ENCODE measurements at places on chromosomes 1 and 21.
A peak's percentile ranks its signal among the peaks of the same experiment; 100 is the strongest.

GRCh38 chr1:59393211-59394180 is 96.6 kb downstream of the FGGY start:
- no peak for DNase-seq

DNA sequence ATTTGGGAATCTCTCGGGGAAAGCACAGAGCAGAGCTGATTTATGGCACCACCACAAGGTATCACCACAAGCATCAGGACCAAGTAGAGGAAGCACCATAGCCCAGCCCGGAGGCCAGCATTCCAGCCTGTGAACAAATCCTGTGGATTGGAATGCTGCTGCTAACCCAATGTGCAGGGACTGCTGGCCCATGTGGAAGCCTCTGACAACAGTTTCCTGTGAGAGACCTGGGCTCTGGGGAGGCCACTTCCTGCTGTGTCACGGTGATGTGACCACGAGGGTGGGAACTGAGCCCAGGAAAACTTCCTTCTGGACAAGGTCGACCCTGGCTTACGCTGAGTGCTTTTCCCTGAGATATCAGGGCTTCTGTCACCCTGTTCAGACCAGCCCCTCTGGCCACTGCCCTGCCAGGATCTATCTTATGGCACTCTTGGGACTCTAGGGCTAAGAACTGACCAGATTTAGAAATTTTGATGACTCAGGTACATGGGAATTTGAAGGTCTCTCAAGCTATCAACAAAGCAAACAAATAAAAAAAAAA is 88.3 kb upstream of the NGF start:
- no peak for DNase-seq

DNA sequence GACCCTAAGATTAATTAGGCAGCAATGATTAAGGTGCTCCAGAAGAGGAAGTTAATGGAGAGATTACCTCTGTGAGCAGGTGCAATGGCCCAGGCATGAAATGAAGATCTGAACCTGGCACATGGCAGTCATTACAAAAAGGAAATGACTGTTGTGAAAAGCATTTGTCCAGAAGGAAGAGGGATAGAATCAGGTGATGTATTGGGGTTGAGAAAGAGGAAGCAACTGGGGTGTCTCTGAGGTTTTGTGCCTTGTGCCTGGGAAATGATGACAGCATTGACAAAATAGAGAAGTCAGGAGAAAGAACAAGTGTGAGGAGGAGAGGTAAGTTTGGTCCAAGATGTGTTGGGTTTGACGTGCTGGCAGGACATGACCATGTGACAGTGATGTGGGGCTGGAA is 5.6 kb downstream of the CRCT1 start:
- no peak for DNase-seq

- DNase-seq = peak; percentile 76
These were observed at the start of gene COL9A2 for GRCh38 chr1:40316595-40317393. Gene COL9A2 (minus strand): TSS chr1:40317286. CDS start chr1:40317197, 89 bp downstream.

DNA sequence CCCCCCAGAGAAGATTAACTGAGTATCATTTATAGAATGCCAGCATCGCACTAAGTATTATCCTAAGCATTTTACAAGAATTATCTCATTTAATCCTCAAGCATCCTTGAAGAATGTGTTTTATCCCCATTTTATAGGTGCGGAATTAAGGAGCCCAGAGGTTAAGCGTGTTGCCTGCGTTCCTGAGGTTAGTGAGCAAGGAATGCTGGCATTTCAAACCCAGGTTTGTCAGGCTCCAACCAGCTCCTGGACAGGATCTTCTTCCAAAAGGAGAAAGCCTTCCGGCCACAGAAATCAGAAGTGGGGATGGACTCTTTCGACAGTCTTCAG is 82.3 kb downstream of the SSBP3 start:
- no peak for DNase-seq

DNA sequence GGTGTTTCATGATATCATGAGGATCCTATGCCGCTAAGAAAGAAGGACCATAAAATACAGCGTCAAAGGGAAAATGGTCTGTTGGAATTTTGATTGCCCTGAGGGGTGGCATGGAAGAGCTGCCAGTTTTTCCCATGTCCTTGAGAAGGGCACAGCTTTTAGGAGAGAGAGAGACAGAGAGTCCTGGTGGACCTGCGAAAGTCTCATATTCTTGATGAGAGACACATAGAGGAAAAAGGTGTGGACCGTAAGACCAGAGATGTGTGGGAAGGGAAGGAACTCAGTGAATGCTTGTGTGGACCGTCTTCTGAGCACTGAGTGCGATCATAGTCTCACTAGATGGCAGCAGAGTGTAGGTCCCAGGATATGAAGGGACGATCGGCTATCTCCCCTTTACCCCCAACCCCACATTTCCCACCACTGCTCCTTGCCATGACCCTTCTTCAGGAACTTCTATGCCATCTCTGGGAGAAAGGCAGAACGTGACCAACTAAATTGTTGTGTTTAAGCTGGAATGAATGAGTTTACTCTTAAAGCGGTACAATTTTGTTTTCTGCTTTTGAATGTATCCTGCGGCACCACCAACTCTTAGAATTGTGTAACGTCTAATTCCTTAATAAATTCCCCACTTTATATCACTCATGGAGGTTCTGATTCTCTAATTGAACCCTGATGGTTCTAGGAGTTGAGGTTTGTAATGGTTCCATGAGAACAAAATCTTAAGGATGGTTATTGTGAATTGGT is 117.7 kb downstream of the CTH start:
- DNase-seq = peak; percentile 19

DNA sequence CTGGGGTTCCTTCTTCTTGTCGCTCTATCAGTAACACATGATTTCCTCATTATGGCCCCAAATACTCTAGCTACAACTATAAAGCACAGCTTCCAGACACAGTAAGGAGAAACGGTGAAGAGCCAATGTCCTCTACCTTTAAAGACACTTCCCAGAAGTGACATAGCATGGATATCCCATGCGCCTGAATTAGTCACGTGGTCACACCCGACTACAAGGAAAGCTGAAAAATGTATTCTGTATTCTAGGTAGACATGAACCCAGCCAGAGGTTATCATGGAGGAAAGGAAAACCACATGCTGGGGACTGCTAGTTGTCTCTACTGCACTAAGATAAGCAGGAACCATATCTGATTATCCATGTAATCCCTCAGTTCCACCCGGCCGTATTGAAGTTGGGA is 244.3 kb downstream of the LMX1A start:
- no peak for DNase-seq

- DNase-seq = no peak
These were observed 2.1 kb downstream of the FHAD1 start for GRCh38 chr1:15249081-15249480.

- DNase-seq = no peak
These were observed 123.9 kb downstream of the PRDM2 start for GRCh38 chr1:13823936-13824335.

GRCh38 chr1:8047686-8048445 is 21.8 kb upstream of the ERRFI1 start:
- DNase-seq = no peak

GRCh38 chr1:230794431-230794830 is 47.2 kb downstream of the CAPN9 start:
- no peak for DNase-seq

GRCh38 chr1:54397980-54398379 is 8.2 kb downstream of the SSBP3 start:
- DNase-seq = no peak

GRCh38 chr1:193090865-193091264 is 14.3 kb downstream of the GLRX2 start:
- DNase-seq = no peak

- no peak for DNase-seq
These were observed 296.8 kb upstream of the DPYD start for GRCh38 chr1:98217601-98218000.

- no peak for DNase-seq
These were observed 216.3 kb downstream of the KIF26B start for GRCh38 chr1:245370905-245371581.

DNA sequence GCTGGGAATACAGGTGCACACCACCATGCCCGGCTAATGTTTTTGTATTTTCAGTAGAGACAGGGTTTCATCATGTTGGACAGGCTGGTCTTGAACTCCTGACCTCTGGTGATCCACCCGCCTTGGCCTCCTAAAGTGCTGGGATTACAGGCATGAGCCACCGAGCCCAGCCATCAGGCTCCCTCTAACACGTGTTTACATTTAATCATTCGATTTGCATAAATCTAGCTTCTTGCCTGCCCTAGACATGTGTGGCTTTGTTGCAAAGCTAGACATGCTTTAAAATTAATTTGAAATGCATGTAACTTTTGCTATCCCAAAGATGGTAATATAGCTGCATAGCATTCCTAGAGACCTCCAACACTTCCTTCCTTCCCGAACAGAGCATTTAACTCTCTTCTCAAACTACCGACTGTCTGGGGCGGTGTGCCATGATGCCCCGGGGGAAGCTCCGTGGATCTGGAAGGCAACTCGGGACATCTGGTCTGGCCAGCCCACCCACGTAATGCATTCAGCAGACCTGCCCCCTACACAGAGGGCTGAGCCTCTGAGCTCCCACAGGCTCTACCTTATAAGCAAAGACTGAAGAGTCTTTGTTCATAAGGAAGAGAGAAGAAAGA is 34.6 kb upstream of the NID1 start:
- peak; percentile 4 for DNase-seq

DNA sequence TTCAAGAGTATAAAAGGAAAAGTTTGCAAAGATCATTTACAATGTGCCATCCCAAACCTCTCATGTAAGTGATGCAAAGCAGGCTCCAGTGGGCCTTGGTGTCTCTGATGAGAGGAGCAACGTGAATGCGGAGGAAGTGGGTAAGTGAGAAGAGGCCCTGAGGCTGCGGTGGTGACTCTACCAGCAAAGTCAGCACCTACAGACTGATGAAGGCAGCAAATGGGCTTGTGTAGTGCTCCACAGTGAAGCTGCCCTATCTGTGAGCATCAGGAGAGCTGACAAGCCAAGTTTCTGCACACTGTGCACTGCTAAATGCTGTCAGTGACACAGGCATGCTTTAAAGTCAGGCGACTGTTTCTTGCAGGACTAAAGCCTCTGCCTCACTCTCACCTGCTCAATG is 15.6 kb upstream of the RAP1A start:
- DNase-seq = no peak

DNA sequence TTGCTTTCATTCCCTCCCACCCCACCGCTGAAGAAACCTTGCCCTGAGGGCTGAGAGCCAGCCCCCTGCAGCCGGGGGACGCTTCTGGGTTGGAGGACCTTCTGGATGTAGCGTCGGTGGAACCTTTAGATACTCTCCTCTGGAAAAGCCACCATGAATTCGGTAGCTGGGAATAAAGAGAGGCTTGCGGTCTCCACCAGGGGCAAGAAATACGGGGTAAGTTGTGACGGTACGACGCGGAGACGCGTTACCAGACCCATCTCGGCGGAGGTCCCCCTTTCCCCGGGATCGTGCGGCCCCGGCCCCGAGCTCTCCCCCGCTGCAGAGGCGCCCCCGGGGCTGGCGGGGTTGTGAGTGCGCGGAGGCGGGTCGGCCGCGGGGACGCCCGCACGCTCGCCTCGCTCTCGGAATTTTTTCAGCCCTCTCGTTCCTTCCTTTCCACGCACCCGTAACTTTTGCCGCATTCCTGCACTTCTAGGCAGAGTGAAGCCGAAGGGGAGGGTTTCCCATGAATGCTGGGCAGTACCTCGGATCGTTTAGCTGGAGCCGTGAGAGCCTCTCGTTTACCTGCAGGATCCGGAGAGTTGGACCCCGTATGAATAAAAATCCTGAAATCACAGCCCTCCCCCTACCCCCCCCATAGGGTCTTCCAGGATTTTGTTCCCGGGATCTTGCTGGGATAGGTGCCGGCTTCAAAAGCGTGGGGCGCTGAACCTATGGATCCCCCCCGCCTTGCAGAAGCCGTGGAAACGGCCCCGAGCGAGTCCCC is 671 bp downstream of the KIF26B start:
- DNase-seq = peak; percentile 52

- DNase-seq = no peak
These were observed 33.9 kb upstream of the PUM1 start for GRCh38 chr1:31099293-31100032.

- no peak for DNase-seq
These were observed 27.6 kb downstream of the C2CD2 start for GRCh38 chr21:41926117-41926806.

DNA sequence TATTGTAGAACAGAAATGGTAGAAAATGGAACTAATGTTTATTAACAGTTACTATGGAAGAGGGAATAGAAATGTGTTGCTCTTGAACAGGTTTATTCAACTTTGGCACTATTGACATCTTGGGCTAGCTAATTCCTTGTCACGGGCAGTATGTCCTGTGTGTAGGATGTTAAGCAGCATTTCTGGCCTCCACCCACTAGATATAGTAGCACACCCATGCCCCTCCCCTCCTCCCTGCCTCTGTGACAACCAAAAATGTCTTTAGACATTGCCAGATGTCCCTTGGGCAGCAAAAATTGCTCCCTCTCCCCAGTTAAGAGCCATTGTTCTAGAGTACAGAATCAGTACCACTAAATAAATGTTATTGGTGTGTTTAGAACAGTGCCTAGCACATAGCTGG is 91.4 kb upstream of the TPTE start:
- DNase-seq = no peak

GRCh38 chr1:203703586-203703985 is 61.4 kb upstream of the LAX1 start:
- no peak for DNase-seq

All from NCI-H526 treated with DMSO at 0.1 percent for 48 hours (cell line).